H4 (cell line): ENCODE measurements at places on chromosomes 5 and 9. TPM values are rescaled to one million over a fixed set of nuclear protein-coding genes. Genes with fewer than 3 reads are reported as not detected.

DNA sequence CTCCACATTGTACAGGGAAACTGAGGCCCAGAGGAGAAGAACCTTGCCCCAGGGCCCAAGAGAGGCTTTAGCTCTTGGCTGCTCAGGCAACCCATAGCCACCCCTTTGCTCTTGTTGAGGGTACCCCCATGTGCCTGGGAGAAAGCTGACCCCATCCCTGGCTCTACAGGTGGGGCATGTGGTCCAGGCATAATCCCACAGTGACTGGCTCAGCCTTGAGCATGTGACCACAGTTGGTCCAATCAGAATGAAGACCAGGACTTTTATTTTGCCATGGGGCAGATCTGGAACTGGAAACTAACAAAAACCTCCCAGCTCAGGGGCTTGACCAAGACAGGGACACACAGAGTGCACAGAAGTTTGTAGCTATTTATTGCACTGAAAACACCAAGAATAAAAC lies 29.3 kb downstream of the SLC6A7 start:
- DNase-seq: no peak

DNA sequence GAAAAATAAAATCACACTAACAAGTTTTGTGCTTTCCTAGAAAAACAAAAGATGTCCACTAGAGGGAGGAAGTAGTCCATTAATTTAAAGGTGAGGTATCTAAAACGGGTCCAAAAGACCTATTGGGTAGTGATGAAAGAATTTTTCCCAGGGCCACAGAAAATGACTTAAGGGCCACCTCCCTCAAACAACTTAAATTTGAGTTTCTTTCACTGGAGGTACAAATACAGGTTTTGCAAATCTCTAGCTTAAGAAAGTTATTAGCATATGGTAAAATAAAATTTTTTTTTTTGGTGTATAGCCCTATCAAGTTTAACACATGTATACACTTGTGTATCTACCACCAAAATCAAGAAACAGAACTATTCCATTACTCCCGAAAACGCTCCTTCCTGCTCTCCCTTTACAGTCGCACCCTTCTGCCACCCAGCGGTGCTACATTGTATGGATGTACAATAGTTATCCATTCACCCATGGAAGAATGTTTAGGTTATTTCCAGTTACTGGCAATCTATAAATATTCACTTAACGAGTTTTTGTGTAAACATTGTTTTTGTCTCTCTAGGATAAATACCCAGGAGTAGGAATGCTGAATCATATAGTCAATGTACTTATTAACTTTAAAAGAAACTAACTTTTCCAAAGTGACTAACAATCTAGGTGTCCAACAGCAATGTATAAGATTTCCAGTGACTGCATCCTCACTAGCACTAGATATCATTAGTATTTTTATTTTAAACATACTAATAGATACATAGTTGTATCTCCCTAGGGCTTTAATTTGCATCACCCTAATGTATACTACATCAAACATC lies 21.9 kb downstream of the DEPDC1B start:
- DNase-seq: peak; percentile 27

GRCh38 chr9:93302586-93303257 lies 118.8 kb downstream of the WNK2 start:
- peak; percentile 49 for DNase-seq

GRCh38 chr9:20853866-20854265 lies 169.8 kb downstream of the FOCAD start:
- no peak for DNase-seq

DNA sequence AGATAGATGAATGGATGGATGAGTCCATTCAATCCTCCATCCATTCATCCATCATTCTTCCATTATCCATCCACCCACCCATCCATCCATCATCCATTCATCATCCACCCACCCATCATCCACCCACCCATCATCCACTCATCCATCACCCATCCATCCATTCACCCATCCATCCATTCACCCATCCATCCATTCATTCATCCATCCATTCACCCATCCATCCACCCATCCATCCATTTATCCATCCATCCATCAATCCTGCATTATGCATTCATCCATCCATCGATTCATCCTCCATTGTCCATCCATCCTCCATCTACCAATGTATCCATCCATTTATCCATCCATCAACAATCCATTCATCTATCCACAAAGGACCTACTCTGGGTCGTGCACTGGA lies 12.8 kb upstream of the PHYKPL start:
- no peak for DNase-seq

DNA sequence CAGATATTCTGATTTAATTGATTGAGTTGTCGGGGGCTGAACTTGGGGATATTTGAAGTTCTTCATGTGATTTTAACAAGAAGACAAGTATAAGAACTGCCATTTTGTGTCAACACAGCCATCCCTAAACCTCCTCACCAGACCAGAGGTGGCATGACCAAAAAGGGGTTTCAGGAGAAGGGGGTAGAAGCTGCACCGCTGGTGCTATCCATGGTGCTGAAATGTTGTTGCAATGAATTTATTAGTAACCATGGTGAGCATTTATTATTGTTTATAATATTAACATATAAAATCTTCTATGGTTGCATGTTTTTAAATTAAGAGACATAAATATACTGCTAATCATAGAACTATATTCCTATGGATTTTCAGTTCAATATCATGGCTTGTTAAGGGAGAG lies 72.3 kb downstream of the GNA14 start:
- no peak for DNase-seq

DNA sequence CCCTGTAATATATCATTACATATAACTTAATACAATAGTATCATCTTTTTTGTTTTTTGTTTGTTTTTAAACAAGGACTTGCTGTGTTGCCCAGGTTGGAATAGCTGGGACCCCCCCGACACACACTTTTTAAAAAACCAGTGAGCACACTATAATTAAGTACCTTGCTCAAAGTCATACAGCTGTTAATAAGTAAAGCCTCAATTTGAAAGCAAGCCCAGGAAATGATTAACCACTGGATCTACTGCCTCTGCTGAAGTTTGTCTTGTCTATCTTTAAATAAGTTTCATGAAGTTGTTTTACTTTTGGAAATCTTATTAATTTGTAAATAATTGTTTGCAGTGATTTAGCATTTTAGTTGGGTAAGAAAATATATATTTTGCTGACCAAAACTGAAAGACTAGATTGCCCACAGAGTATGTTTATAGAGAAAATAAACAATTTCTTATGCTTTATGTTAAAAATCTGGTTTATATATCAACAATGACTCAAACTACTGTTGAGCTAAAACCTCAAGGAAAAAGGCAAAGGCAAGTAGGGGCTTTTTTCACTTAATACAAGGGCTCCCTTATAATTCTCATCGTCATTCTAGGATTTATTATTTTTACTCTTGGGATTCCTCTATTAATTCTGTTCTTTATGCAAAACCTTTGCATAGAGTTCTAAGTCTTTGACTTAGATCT lies 5.8 kb upstream of the CARNMT1 start:
- peak; percentile 25 for DNase-seq

- DNase-seq: no peak
These were observed 181.5 kb downstream of the OLFM1 start for GRCh38 chr9:135268981-135269380.

DNA sequence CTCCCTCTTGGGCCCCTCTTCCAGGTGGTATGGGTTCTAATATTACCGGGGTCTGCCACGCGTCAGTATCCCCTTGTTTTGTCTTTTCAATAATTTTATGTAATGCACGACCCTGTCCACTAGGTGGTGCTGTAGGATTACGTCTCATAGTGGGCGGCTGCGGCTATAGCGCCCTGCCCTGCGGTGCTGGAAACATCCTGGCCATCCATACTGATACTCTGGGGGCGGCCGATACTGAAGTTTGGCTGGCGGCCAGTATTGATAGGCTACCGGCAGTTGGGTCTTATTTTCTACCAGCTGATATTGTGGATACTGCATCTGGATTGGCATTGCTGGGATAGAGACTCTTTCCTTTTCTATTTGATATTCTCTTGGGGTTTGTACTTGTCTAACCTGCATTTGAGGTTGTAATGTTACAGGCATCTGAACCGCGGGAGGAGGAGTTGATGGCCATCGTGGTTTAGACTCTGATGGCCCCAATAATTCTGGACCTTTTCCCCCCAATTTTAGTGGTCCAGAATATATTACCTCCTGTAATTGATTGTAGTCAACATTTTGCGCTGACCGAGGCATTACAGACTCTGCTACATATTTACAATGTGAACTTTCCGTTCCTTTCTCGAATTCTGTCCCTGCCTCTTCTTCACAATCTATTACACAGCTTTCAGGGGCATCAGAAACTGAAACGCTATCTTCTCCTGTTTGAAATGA lies 3.3 kb upstream of the TMEM141 start:
- DNase-seq: peak; percentile 54

Gene SAPCD2
- 5.9 and 12.4 TPM in 2 replicates for total RNA-seq

Gene C6
- not detected in 2 replicates for total RNA-seq

Gene SHLD3
- total RNA-seq: 3.6 and 5.7 TPM in 2 replicates

Gene SLC34A3
- not detected in 2 replicates for total RNA-seq

Gene SPATA31D4
- not detected in 2 replicates for total RNA-seq
